IPS DF 6.9 (cell line): ENCODE measurements at places on chromosomes 5 and 9.

DNA sequence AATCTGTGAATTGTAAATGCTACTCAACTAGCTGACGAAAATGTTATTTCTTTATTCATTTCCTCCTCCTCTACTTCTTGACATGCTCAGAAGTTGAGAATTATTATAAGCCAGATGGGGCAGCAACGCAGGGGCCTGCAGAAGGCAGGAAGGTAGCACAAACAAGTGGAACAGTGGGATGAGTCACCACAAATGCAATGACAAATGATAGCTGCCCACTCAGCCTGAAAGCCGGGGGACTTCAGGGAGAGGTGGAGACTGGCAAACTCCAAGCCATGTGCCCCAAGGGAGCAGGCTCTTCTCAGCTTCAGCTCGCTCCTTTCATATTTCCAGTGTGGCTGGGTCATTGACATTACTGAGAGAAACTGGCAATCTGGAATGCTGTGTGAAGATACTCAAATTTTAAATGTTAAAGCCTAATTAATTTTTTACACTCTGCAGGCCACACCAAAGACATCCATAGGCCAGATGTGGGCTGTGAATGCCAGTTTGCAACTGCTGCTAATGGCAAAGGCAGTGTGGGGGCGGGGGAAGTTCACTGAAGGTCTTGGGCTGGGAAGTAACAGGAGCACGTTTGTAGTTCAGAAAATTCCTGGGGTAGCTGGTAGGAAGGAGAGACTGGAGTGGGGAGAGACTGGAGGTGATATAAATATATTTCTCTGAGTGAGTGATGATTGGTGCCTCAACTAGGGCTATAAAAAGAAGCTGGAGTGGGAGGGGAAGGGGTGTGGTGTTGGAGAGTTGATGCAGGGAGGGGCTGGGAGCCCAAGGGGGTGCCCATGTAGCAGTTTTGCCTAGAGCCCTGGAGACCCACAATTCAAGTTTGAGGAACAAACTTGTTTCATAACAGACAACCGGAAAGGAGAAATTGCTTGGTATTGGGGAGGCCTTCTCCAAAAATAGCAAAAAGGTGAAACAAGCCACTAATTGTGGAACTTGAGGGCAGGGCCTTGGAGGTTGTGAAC, 20.8 kb upstream of the ADRB2 start:
- H3K27me3 ChIP-seq, result no peaks in the 10 kb centered on the region
- no peaks in the 10 kb centered on the region for H3K36me3 ChIP-seq
- DNase-seq, result no peak
- 0 out of 2 replicates have a peak, but pooled peaks cover 1% of the 10 kb centered on the region for H3K4me1 ChIP-seq
- H3K27ac ChIP-seq, result no peak overlapping the region

GRCh38 chr5:135834639-135835529, at the start of gene SLC25A48:
Gene SLC25A48 (plus strand): TSS chr5:135834663. CDS start chr5:135834848, 185 bp downstream.
- H3K27ac ChIP-seq, result no peak within 1 kb of the TSS
- H3K36me3 ChIP-seq, result no peaks in the 10 kb centered on the region
- DNase-seq, result peak; percentile 66
- peaks cover 1% of the 10 kb centered on the region; the same call in 1 of the 2 replicates for H3K4me1 ChIP-seq

DNA sequence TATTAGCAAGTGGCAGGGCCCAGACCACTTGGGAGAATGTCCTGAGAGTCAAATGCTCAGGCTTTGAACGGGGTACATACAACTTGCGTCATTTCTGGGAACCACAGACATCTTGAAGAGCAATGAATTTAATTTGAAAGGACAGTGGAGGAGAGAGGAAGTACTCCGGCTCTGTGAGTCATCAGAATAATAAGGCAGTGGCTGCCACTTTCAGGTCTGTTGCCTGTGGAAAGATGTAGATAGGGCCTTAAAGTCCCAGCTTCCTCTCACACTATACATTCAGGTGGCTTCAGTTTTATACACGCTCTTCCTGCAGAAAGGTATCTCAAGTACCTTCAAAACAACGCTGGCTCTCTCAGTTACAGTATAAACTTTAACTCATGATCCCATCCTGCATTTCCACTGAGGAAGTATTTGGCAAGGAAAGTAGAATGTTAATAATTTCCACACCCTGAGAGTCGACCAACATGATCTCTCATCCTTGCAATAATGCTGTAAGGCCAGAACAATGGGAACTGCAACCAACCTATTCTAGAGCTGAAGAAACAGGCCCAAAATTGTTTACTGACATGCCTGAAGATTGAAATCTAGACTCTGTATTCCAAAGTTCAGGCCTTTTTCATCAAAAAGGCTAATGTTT, 6.8 kb upstream of the PRUNE2 start:
- DNase-seq, result no peak
- H3K4me1 ChIP-seq, result peaks cover 2% of the 10 kb centered on the region; the same call in 1 of the 2 replicates
- no peaks in the 10 kb centered on the region for H3K36me3 ChIP-seq
- H3K27ac ChIP-seq, result no peak overlapping the region
- no peak overlapping the region for H3K4me3 ChIP-seq

- H3K27me3 ChIP-seq, result no peaks in the 10 kb centered on the region
- DNase-seq, result no peak
- H3K27ac ChIP-seq, result no peak overlapping the region
- no peaks in the 10 kb centered on the region; the same call in 1 of the 2 replicates for H3K4me1 ChIP-seq
These were observed 351.8 kb downstream of the RAB3C start for GRCh38 chr5:58934629-58935097.

GRCh38 chr9:16230731-16231130, 639.7 kb downstream of the BNC2 start:
- H3K4me3 ChIP-seq, result no peak overlapping the region
- no peak for DNase-seq
- no peaks in the 10 kb centered on the region for H3K4me1 ChIP-seq
- H3K27me3 ChIP-seq, result no peaks in the 10 kb centered on the region
- no peak overlapping the region for H3K27ac ChIP-seq

GRCh38 chr5:141608557-141608956, 10.2 kb downstream of the DIAPH1 start:
- H3K36me3 ChIP-seq, result no peaks in the 10 kb centered on the region
- no peak overlapping the region for H3K4me3 ChIP-seq
- DNase-seq, result no peak
- H3K27ac ChIP-seq, result no peak overlapping the region
- H3K4me1 ChIP-seq, result no peaks in the 10 kb centered on the region

DNA sequence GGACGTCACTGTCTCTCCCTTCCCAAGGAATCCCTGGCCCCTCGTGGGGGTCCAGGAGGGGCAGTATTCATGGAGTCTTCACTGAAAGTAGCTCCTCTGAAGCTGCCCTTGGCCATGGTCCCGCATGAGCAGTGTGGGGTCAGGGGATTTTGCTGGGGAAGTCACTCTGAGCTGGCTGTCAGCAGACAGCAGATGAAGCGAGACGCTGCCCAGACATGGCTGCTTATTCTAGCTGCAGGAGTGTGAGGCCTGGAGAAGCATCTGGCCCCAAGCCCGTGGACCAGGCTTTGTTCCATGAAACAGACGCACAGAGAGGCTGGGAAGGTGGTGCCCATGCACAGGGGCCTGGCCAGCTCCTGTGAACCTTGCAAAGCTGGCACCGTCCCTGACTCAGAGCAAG, 21.5 kb upstream of the ASS1 start:
- H3K27me3 ChIP-seq, result no peaks in the 10 kb centered on the region
- H3K36me3 ChIP-seq, result no peaks in the 10 kb centered on the region
- no peak for DNase-seq

- H3K27ac ChIP-seq, result no peak overlapping the region
- no peaks in the 10 kb centered on the region for H3K36me3 ChIP-seq
- H3K27me3 ChIP-seq, result no peaks in the 10 kb centered on the region
- DNase-seq, result no peak
- 0 out of 2 replicates have a peak, but pooled peaks cover 1% of the 10 kb centered on the region for H3K4me1 ChIP-seq
These were observed 89.2 kb downstream of the FSTL4 start for GRCh38 chr5:133523013-133523658.

DNA sequence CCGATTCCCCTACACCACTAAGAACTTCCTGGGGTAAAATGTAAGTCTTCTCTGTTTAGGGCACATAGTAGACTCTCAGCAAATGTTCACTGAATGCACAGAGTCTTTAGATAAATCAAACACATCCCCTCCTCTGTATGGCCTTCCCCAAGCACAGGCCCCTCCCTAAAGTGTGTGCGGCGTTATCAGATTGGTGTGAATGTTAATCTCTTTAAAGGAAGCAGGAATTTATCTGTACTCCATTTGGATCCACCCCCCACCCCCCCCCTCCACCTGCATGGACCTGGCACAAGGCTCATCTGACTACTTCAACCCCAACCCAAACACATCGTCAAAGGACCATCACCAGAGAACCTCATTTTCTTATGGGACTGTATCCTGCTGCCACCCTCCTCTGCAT, 6.3 kb downstream of the PCDH1 start:
- no peak overlapping the region for H3K4me3 ChIP-seq
- no peak for DNase-seq
- H3K4me1 ChIP-seq, result peaks cover 20% of the 10 kb centered on the region
- no peak overlapping the region for H3K27ac ChIP-seq
- H3K27me3 ChIP-seq, result no peaks in the 10 kb centered on the region

- H3K4me3 ChIP-seq, result no peak overlapping the region
- H3K4me1 ChIP-seq, result no peaks in the 10 kb centered on the region
- no peaks in the 10 kb centered on the region for H3K36me3 ChIP-seq
- no peak for DNase-seq
These were observed 40.0 kb downstream of the TMEM252 start for GRCh38 chr9:68500457-68501381.

DNA sequence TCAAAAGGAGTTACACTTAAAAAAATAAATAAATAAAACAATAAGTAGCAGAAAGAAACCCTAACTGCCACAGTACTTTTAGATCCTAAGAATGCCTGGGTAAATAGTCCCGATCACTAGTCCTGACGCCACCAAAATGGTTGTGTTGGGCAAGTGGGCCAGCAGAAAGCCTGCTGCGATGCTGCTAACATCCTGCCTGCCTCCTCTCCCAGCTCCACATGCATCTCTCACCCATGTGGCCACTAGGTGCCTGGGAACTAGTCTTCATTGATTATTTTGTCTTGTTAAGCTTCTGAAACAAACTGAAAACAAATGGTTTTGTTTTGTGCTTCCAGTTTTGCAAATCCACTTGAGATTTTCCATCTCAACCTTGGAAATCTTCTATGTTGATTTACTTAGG, 54.4 kb upstream of the TRAF1 start:
- no peaks in the 10 kb centered on the region for H3K4me1 ChIP-seq
- no peak overlapping the region for H3K27ac ChIP-seq
- H3K36me3 ChIP-seq, result no peaks in the 10 kb centered on the region
- no peak for DNase-seq
- H3K27me3 ChIP-seq, result no peaks in the 10 kb centered on the region
- H3K4me3 ChIP-seq, result no peak overlapping the region

- no peak overlapping the region for H3K4me3 ChIP-seq
- H3K36me3 ChIP-seq, result no peaks in the 10 kb centered on the region
- H3K27me3 ChIP-seq, result peaks cover 93% of the 10 kb centered on the region
- peaks cover 6% of the 10 kb centered on the region for H3K4me1 ChIP-seq
- DNase-seq, result no peak
These were observed 2.1 kb upstream of the PRDM12 start for GRCh38 chr9:130662099-130662969.

- H3K4me1 ChIP-seq, result no peaks in the 10 kb centered on the region
- peaks cover 6% of the 10 kb centered on the region; the same call in 1 of the 2 replicates for H3K36me3 ChIP-seq
- no peak for DNase-seq
- H3K27me3 ChIP-seq, result no peaks in the 10 kb centered on the region
These were observed 41.9 kb downstream of the SETX start for GRCh38 chr9:132312873-132313272.

DNA sequence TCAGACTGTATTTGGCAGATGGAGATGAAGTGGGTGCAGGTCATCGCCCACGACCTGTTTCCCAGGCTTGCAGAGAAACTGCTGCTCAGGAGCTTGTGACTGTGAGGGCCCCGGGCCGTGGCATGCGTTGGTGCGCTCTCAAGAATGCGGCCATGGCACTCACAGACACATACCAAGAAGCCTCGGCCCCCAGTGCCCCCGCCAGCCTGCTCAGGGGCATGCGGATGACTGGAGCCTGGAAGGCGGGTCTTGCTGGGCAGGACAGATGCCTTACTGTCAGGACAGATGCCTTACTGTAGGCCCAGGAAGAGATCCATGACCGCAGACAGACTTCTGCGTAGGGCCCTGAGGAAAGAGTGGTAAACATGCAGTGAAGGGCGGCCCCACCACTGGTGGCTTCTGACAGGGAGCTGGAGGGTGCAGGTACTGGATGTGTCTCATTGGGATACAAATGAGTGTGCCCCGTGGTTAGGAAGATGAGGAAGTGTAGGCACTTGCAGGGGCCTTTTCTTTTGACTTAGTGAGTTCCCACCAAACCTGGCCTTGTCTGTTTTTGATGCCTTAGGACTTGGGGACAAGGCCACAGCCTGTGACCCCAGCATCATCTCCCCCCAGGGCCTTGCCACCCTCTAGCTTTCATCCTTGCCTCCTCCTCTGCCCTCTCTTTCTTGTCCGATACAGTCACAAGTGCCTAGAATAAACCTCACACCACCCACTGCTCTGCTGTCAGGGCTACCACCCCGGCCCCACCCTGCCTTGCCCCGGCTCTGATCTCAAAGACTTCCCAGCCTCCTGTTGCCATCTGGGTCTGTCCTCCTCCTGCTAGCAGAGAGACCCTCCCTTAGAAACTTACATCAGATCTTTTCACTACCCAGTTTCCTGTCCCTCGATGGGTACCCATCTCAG, 68.8 kb upstream of the ABL1 start:
- H3K4me1 ChIP-seq, result peaks cover 11% of the 10 kb centered on the region
- H3K27ac ChIP-seq, result no peak overlapping the region
- no peak overlapping the region; the same call in 1 of the 2 replicates for H3K4me3 ChIP-seq
- H3K27me3 ChIP-seq, result no peaks in the 10 kb centered on the region

DNA sequence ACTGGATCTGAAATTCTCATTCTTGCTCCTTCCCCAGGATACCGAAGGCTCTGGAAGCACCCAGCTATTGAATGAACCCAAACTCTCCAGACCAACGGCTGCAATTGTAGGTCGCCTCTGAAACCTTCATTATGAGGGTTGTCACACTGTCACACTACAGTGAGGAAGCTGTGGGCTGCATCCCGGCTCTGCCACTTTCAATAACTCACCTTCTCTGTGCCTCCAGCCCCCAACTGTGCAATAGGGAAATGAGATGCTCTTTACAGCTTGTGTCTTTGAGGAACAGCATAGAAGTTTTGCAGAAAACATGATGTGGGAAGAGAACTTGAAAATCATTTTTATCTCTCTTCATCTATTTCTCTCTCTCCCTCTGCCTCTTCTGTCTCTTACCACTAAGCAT, 69.6 kb upstream of the TGFBR1 start:
- no peak overlapping the region for H3K4me3 ChIP-seq
- no peaks in the 10 kb centered on the region for H3K27me3 ChIP-seq
- DNase-seq, result no peak
- no peaks in the 10 kb centered on the region for H3K36me3 ChIP-seq

- no peak for DNase-seq
- H3K27me3 ChIP-seq, result no peaks in the 10 kb centered on the region
- H3K4me3 ChIP-seq, result no peak overlapping the region
- no peaks in the 10 kb centered on the region for H3K4me1 ChIP-seq
- H3K36me3 ChIP-seq, result no peaks in the 10 kb centered on the region
These were observed 220.5 kb upstream of the MPDZ start for GRCh38 chr9:13500034-13500433.

- no peak overlapping the region for H3K27ac ChIP-seq
- H3K4me1 ChIP-seq, result no peaks in the 10 kb centered on the region
- DNase-seq, result no peak
- H3K4me3 ChIP-seq, result no peak overlapping the region
- no peaks in the 10 kb centered on the region for H3K27me3 ChIP-seq
These were observed 810.3 kb downstream of the BRINP1 start for GRCh38 chr9:118558891-118559290.

GRCh38 chr5:1708592-1709141, 91.0 kb downstream of the MRPL36 start:
- DNase-seq, result no peak
- no peak overlapping the region for H3K4me3 ChIP-seq
- peaks cover 6% of the 10 kb centered on the region for H3K4me1 ChIP-seq
- H3K36me3 ChIP-seq, result no peaks in the 10 kb centered on the region
- H3K27ac ChIP-seq, result no peak overlapping the region
